ENCODE measurements at places on chromosomes 16 and 17. TPM values are rescaled to one million over a fixed set of nuclear protein-coding genes. Genes with fewer than 3 reads are reported as not detected.
A peak's percentile ranks its signal among the peaks of the same experiment; 100 is the strongest.

GRCh38 chr17:2054262-2054511, 716 bp upstream of the HIC1 start:
- DNase-seq = no peak

DNA sequence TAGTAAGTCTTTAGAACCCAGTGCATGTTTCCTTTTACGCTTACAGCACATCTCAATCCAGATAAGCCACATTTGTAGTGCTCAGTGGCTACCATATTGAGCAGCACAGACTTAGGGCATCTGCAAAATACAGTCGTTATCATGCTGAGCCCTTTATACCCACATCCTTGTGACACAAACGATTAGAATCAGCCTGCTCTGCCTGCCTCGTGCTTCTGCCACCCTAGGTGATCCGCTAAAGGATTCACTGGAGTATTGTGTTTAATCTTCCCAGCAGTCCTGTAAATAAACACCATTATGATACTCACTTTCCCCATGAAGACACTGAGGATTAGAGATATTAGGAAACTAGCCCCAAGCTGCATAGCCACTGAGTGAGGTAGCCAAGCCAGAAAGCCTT, 51.3 kb upstream of the FA2H start:
- no peak for DNase-seq

DNA sequence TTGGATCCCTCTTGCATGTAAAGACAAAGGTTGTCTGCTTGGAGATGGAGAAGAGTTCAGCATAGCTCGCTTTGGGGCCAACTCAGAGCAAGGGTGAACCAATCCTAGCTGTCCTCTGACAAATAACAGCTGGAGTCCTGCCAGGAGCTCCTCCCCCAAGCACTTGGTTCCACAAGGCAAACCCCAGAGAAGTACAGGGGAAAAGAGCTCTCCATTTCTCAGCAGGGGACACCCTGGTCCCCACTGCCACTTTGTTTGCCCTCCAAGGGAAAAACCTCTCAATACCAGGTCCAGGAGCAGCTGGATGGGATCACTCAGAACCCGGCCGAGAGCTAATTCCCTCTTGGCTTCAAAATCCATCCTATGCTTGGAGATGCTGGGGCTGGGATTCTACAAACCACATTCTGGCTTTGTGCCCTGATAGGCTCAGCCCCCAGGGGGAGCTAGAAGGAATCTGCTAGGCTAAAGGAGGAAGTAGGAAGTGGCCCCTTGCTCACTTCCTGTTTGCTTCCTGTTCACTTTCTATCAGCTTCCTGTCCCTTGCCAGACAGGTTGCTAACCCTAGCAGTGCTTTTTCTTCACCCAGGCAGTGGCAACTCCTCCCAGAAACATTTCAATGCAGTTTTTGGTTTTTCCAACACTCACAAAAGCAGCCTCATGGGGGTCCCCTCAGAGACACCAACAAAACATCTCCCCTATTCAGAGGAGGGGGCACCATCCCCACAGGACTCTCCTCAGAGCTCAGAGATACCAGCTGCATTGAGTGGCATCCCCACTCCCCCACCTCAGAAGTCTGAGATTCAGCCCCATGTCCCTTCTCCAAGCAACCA, 30.7 kb downstream of the CDRT4 start:
- DNase-seq = no peak

DNA sequence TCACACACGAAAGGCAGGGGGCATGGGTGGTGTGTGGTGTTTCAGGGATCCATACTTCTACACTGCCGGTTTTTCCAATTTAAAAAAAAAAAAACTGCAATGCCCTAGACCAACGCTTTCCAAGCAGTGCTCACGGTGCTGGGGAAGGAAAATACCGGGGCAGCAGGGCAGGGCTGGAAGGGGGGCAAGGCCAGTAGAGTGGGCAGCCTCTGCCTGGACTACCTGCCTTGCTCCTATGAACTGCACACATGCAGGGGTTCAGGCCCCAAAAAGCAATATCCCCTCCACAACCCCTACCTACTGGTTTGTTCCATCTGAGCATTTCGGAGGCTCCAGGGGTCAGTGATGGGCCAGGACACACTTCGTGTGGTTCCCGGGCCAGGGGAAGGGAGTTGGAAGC, 29.4 kb downstream of the RPH3AL start:
- DNase-seq = no peak

DNA sequence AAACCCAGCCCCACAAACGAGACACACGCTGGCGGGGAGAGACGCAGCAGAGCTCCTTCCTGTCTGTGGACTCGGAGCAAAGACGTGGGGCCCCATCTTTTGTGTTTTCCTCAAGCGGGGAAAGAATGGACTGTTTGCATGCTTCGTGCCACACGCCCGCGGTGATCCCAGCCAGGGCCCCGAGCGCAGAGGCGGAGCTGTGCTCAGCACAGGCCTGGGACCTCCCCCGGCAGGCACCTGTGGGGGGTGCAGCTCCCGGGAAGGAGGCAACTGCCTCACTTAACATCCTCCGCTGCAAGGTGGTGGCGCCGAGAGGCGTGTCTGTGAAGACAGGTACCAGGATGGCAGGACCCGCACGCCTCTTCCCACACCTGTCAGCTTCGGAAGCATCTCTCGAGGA, 19.1 kb downstream of the TRARG1 start:
- DNase-seq = peak; percentile 16

DNA sequence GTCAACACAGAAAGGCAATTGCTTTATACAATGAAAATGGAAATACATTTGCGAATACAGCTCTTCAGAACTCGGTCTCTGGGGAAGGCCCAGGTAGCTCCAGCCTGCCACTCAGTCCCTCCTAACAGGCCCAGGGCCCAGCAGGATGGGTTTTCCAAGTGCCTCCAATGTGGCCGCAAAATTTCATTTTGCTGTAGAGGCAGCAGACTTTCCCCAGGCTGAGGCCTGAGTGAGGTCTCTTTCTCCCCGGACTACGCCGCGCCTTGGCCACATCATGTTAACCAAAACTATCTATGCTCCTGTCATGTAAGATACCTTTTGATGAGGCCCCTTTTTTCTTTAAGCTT, 606.0 kb upstream of the SALL1 start:
- DNase-seq = no peak

- no peak for DNase-seq
These were observed 301.7 kb upstream of the N4BP1 start for GRCh38 chr16:48911700-48912099.

DNA sequence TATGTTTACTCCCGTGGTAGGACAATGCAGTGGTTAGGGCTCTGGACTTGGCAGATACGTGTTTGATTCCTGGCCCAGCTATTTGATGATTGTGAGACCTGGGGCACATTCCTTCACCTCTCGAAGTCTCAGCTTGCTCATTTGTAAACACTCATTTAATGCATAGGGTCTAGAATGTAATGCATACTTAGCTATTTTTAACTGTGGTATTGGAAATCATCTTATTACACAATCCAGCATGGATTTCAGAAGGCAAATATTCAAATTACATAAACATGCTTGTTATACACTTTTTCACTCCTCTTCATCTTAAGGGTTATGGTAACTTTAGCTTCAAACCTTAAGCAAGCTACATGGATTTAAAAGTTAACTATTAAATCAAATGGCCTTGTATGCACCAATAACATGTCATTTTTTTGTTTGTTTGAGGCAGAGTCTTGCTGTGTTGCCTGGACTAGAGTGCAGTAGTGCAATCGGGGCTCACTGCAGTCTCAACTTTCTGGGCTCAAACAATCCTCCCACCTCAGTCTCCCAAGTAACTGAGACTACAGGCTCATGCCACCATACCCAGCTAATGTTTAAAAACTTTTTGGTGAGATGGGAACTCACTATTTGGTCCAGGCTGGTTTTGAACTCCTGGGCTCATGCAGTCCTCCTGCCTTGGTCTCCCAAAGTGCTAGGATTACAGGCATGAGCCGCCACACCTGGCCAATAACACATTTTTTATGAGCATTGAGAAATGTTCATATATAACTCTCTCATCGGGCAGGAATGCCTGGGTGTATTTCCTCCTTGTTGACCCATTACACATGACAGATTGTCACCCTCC, 52.5 kb downstream of the VAT1L start:
- DNase-seq = no peak

- no peak for DNase-seq
These were observed 406.0 kb upstream of the MAF start for GRCh38 chr16:80006241-80007215.

DNA sequence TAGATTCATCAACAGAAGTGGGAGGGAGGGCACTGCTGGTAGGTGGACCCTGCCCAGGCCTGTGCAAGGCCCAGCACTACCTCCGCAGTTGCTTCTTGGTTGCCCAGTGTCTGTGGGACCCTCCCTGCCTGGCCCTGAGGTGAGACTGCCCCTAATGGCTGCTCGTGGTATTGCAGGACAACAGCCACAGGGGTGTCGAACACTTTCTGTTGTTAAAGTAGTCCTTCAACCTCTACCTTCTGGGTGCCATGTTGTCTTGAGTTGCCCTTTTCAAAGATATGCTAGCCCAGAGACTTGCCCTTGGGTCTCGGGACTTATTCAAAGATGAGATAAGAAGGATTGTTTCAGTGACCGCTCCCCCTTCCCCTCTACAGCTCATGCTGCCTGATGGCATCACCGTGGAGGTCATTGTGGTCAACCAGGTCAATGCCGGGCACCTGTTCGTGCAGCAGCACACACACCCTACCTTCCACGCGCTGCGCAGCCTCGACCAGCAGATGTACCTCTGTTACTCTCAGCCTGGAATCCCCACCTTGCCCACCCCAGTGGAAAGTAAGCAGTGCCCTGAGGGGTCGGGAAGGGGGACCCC, 29.1 kb downstream of the AKAP1 start:
- peak; percentile 64 for DNase-seq

GRCh38 chr16:17412221-17412620, 58.5 kb downstream of the XYLT1 start:
- no peak for DNase-seq

DNA sequence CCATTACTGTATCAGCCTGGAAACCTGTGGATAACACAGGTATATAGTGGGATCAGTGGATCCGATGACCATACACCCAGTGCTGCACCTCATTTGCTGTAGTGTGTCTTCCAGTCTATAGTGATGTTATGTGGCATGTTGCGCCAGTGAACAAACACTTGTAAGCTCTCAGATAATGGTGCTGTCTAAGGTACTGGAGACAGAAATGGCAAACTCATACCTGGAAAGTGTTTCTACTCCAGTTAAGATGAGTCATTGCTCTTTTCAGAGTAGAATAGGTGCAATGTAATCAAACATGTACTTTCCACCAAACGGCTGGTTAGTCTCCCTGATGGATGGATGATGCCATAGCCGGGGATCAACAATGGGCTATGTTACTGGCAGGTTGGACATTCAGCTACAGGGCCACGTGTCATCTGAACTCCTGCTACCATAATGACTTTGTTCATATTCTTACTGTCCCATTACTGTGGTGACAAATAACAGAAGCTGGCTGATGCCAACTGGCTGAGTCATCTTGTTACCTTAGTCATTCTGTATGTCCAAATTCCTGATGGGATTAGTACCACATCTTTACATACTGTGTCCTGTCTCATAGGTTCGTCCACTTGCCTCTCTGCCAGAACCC, 6.3 kb downstream of the CCL11 start:
- DNase-seq = no peak

DNA sequence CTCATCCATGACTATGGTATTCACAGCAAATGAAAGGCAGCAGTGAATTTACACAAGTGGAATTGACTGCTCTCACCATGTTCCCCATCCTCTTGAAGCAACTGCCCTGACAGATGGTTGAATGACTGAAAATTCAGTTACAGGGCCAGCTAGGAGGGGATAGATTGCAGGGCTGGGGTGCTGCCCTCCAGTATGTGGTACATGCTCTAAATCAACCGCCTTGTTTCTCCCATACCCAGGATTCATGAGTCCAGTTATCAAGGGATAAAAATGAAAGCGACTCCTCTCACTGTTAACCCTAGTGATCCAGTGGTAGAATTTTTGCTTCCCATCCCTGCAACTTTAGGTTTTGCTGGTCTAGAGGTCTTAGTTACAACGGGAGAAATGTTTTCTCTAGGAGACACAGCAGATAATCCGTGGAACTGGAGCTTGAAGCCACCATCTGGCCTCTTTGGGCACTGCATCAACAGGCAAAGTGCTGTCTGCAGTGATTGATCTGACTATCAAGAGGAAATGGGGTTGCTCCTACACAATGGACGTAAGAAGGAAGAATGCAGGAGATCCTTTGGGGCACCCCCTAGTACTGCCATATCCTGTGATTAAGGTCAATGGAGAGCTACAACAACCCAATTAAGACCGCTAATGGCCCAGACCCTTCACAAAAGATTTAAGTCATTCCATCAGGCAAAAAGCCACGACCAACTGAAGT, 32.0 kb downstream of the SCPEP1 start:
- peak; percentile 21 for DNase-seq

- DNase-seq = no peak
These were observed 33.9 kb downstream of the CYTH1 start for GRCh38 chr17:78748048-78748729.

DNA sequence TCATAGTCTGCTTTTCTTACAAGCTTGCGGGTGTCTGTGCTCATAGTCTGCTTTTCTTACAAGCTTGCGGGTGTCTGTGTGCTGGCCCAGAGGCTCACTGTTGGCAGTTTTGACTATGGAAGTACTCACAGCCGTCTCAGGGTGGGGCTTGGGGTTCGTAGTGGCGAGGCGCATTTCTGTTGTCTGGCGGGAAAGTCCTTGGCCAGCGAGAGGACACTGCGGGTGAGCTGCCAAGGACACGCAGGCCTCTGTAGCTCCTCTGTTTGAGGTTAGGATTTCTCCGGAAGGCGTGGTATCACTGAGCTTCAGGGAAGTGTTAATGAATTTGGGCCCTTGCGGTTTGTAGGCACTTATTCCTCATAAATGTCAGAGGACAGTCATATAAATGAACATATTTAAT, 13.5 kb downstream of the TBCD start:
- DNase-seq = no peak

GRCh38 chr16:81633147-81633619, 145.9 kb upstream of the PLCG2 start:
- DNase-seq = peak; percentile 17

- DNase-seq = no peak
These were observed 32.2 kb upstream of the HAS3 start for GRCh38 chr16:69073181-69073702.

GRCh38 chr17:77140878-77141767, at the start of gene SEC14L1:
SEC14L1 (plus strand) TSS chr17:77140969; CDS start chr17:77143597, 2,628 bp downstream.
- no peak for DNase-seq

GRCh38 chr16:65069065-65069464, 52.8 kb downstream of the CDH11 start:
- DNase-seq = no peak

DNA sequence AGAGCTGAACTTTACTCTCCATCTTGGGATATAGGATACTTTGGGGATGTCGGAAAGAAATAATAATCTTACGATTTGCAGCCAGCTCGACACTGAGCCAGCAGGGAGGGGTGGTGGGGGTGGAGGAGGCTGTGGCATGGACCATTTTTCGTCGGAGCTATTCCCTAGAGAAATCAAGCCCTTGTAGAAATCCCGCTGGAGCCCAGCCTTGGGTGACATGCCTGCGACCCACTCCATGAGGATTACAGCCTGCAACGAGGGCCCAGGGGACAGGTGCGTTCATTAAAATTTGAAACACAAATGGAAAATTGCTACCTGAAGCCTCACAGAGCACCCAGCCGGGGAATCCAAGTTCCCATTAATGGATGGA, 82.8 kb upstream of the GSE1 start:
- DNase-seq = no peak

GRCh38 chr17:75047398-75048098, 523 bp downstream of the KCTD2 start:
- DNase-seq = no peak

Gene DNAH17
- 0.87 TPM for total RNA-seq

Gene KCNJ12
- 0.12 TPM for total RNA-seq

Gene CA4
- total RNA-seq = not detected

Gene HEATR3
- total RNA-seq = 10.9 TPM

Gene ADAD2
- total RNA-seq = not detected

Gene KRT33B
- not detected for total RNA-seq

Gene TBX2
- 0.50 TPM for total RNA-seq

Gene KRTAP9-2
- total RNA-seq = not detected

Gene GAST
- not detected for total RNA-seq

Gene GPR142
- total RNA-seq = not detected
